ENCODE measurements at places on chromosomes 7 and 10.

DNA sequence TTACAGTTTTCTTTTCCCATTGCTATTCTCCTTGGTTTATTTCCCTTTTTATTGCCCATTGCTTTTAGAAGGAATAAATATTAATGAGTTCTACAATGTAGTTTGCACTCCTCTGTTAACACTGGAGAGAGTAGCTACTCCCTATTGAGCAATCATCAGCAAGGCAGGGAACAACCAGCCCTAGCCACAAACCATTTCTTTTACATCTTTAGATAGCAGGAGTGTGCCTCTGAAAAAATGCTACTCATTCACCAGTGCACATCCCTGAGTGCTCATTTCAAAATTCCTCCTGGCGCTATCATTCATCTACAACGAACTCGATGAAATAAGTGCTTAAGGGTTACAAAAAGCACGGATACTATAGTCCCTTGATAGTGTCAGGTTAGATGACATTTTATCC is 252.9 kb downstream of the THSD7A start:
- no peak for DNase-seq

DNA sequence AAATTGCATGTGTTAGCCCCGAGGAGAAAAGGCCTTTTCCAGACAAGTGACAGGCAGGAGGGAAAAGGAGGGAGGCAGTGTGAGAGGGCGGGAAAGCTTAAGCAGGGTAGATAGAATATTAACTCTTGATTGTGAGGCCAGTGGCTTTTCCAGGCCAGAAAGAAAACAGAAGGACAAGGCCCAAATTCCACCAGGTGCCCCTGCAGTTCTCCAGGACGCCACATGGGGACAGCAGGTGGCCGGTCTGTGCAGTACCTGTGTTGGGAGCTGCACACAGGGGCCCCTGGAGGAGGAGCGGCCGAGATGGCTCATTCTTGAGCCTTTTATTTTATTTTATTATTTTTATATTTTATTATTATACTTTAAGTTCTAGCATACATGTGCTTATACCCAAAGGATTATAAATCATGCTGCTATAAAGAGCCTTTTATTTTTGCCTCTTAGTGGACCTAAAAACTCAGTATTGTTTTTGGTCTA is 141.3 kb upstream of the KLF14 start:
- no peak for DNase-seq

GRCh38 chr7:24836084-24836483 is 78.8 kb upstream of the GSDME start:
- DNase-seq, result no peak

DNA sequence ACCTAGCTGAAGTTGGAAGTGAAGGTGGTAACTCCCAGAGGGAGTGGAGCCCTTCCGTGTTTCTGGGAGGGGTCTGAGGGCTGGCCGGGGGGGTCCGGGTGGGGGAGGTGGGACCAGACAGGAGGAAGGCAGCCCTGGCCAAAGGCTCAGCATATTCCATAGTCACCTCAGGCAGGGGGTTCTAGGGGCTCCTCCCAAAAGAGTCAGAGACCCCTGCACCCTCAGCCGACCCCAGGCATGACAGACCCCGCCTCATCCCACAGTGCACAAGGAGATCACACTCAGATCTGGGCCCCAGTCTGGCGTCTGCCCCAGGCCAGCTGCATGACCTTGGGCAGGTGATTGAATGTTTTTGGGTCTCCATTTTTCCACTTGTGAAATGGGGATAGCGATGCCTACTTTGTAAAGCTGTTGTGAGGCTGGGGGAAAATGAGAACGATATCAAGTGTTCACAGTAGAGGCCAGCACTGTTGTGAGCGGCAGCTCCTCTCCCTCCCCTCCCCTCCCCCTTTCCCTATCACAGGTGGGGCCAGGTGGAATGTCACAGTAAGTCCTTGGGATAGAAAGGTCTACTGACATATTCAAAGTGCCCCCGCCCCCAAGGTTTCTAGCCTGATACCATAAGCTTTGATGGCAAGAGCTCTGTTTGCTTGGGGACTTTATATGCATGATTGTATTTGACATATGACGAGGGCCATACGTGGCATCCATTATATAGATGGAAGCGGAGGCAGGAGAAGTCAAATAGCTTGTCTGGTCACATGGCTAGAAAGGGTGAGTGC is 33.3 kb downstream of the DNAJB12 start:
- no peak for DNase-seq

- no peak for DNase-seq
Measured at GRCh38 chr7:87111877-87112276, 40.4 kb upstream of the DMTF1 start.

Measured in GM04503 (cell line).